ENCODE measurements at places on chromosomes 11 and 22. TPM values are rescaled to one million over a fixed set of nuclear protein-coding genes. Genes with fewer than 3 reads are reported as not detected.

- no peaks in the 10 kb centered on the region for H3K4me1 ChIP-seq
- no peak overlapping the region for H3K4me3 ChIP-seq
- DNase-seq = no peak
- no peak overlapping the region for H3K27ac ChIP-seq
- no peaks in the 10 kb centered on the region for H3K36me3 ChIP-seq
Observed at GRCh38 chr11:36431429-36432092, 78.5 kb downstream of the TRAF6 start.

DNA sequence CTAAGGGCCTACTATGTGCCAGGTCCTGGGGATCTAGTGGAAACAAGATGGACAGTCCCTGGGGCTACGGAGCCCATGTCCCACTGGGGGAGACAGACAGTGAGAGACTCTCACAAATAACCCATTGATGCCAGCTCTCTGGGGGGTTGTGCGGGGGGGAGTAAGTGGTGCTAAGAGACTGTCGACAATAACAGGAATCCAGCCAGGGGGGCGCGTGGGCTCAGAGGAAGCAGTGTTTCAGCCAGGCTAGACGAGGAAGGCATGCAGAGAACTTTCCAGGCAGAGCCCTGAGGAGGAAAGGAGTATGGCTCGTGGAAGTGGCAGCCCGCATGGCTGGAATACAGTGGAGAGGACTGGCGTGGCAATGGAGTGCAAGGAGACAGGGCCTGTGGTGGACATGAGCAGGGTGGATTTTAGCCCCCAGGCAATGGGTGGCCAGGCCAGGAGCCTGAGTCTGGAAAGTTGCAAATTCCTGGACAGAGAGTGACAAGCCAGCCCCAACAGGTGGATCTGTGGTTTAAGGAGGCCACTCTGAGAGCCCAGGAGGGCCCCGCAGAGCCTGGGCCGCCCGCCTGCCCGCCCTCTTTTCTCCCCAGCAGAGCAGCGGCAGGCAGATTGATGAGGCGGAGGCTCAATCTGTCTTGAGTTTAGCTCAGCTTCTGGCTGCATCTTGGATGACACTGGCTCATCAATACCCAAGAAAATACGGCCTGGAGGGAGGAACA is 40.0 kb upstream of the TCF20 start:
- DNase-seq = no peak
- peaks cover 29% of the 10 kb centered on the region for H3K4me1 ChIP-seq
- no peaks in the 10 kb centered on the region for H3K36me3 ChIP-seq
- no peaks in the 10 kb centered on the region for H3K27me3 ChIP-seq

DNA sequence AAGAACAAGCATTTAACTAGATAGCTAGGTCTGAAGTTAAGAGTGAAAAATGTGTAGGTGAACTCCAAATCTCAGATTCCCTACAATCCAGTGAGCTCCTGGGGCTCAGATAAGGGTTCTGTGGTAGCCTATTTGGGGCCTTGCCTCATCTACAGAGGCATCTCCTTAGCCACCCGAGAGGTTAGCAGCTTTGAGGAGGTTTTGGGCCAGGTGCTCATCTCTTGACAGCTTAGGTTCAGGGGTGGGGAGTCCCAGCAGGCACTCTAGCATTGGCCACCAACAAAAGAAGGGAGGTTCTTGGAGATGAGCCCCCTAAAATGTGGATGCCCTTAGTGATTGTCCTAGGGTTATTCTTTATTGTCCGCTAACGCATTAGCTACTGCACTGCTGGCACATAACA is 184.4 kb upstream of the B3GAT1 start:
- H3K4me3 ChIP-seq = no peak overlapping the region
- H3K27me3 ChIP-seq = no peaks in the 10 kb centered on the region
- no peak for DNase-seq
- H3K27ac ChIP-seq = no peak overlapping the region

The ACTN3 gene
- total RNA-seq = not detected

- no peak for DNase-seq
- no peaks in the 10 kb centered on the region for H3K27me3 ChIP-seq
Observed at GRCh38 chr22:37021710-37022482, 2.4 kb downstream of the MPST start.
